CD4-positive, alpha-beta T cell treated with Interleukin-17A for 1 hour (primary cell): ENCODE measurements at places on chromosomes 6 and 20.
A peak's percentile ranks its signal among the peaks of the same experiment; 100 is the strongest.

- no peak for DNase-seq
These were observed 51.4 kb downstream of the TMEM242 start for GRCh38 chr6:157271911-157272310.

GRCh38 chr6:139172567-139172966 lies 37.7 kb downstream of the HECA start:
- DNase-seq, result no peak

GRCh38 chr20:32034581-32035425 lies 17.2 kb upstream of the HCK start:
- DNase-seq, result no peak

DNA sequence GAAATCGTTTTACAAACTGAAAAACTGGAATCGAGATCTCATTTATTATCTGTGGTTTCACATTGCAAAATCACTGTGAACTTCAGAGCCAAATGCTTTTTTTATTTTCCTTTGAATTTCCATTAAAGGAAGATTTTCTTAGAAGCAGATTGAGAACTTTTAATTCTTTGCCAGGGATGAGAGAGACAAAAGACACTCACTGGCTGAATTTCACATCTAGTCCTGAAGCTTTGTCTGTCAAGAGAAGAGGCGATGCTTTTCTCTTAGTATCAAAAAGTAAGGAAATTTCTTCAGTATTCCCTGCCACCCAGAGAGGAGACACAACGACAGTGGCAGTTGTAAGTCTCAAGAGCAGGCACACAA lies 141.8 kb downstream of the TMEM200A start:
- DNase-seq, result no peak

DNA sequence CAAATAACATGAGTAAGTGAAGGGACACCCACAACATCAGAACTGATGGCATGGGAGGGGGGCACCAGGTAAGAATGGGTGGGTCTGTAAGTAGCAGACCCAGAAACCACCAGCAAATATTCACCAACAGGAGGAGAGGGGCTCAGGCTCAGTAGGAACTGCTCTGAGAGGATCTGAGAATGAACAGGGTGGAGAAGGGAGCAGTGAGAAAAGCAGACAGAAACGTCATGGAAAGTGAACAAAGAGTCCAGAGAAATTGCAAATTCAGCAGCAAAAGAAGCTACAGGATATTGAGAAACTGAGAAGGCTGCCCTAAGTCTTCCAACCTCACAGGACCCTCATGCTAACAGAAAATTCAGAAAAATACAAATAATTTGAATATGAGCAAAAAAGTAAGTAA lies 121.3 kb downstream of the KIF16B start:
- no peak for DNase-seq

DNA sequence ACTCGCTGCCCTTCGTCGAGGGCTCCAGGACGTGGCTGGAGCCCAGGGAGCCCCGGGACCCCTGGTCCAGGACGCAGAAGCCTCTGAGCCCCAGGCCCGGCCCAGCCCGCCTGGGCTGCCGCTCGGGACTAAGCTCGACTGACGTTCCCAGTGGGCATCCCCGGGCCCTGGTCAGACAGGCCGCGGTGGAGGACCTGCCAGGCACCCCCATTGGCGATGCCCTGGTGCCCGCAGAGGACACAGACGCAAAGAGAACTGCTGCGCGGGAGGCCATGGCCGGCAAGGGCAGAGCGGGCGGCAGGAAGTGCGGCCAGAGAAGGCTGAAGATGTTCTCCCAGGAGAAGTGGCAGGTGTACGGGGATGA lies 28.9 kb downstream of the ZNF831 start:
- DNase-seq, result no peak

- DNase-seq, result no peak
These were observed 26.8 kb downstream of the HS3ST5 start for GRCh38 chr6:114315831-114316595.

GRCh38 chr20:57592263-57593092 lies 27.7 kb downstream of the ZBP1 start:
- DNase-seq, result no peak

DNA sequence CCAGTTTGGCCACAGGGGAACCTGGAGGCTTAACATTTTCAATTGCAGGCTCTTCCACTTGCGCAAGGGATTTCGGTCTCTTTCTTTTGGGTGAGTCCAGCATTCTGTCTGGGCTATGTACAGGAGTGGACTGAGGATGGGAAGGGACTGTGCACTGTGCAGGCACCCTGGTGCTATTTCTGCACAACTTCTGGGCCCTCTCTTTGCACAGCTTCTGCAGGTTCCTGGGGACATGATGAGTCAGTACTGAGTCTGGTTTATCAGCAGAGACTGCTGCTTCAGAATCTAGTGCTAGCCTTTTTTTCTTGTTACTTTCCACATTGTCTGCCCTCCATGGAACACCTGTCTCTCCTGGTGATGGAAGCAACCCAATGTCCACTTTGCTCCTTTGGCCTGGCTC lies 78.5 kb upstream of the ASF1A start:
- DNase-seq, result no peak

DNA sequence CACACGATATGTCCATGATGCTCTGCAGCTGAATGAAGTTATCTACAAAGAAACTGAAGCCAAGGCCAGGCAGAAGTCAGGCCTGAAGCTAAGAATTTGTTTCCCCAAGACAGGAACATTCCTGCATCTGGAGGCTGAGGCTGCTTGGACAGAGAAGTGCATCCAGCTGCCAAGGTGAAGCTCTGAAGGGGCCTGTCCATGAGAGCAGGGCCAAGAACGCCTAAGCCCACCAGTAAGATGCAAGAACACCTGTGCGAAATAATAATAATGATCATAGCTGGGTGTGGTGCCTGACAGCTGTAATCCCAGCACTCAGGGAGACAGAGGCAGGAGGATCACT lies 37.7 kb upstream of the B4GALT5 start:
- DNase-seq, result no peak

GRCh38 chr6:34129753-34130152 lies 16.1 kb downstream of the GRM4 start:
- DNase-seq, result no peak

DNA sequence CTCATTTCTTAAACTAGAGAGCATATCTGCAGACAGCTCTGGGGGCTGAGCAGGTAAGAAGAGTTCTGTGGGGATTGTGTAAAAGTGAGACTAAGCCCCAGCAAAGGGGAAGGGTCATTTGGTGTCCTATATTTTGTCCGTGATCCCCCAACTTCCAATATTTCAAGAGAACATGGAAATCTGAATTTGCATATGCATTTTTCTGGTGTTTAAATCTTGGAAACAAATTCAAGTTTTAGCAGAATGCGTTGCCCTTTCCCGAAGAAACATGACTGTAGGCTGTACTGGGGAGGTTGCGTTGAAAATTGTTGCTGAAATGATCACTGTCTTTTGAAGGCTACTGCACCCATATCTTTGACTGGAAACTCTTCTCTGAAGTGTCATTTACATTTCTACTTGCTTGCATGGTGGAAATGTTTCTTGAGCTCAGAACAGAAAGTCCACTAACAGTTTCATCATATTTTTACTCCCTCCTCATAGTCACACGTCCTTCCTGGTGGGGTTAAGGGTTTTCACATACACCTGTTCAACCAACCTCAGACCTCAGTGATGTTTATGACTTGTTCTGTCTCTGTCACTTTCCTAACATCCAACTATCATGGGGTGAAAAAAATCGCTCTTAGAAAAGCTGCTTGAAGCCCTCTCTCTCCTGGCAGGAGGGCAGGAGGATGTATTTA lies 140.3 kb downstream of the BCAS1 start:
- DNase-seq, result no peak

DNA sequence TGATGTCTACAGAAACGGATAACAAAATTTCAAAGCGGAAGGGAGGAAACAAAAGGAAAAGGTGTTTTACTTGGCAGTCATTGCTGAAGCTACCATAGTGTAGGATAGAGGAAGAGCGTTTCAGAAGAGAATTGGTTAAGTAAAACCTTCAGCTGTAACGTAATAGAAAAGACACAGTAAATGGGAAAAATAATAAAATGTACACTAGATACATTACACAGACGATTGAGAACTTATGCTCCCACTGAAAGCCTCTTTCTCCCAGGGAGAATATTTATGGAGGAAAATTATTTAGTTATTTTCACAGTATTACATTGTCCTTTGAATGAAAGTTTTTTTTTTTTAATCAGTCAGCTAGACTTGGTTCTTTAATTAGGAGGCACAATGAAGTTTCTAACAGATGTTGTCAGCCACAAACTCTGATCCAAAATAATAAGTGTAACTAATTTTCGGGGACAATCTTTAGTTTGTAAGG lies 90.7 kb upstream of the PRDM1 start:
- no peak for DNase-seq

- DNase-seq, result no peak
These were observed 37.5 kb upstream of the ADGRF1 start for GRCh38 chr6:47079638-47080037.

DNA sequence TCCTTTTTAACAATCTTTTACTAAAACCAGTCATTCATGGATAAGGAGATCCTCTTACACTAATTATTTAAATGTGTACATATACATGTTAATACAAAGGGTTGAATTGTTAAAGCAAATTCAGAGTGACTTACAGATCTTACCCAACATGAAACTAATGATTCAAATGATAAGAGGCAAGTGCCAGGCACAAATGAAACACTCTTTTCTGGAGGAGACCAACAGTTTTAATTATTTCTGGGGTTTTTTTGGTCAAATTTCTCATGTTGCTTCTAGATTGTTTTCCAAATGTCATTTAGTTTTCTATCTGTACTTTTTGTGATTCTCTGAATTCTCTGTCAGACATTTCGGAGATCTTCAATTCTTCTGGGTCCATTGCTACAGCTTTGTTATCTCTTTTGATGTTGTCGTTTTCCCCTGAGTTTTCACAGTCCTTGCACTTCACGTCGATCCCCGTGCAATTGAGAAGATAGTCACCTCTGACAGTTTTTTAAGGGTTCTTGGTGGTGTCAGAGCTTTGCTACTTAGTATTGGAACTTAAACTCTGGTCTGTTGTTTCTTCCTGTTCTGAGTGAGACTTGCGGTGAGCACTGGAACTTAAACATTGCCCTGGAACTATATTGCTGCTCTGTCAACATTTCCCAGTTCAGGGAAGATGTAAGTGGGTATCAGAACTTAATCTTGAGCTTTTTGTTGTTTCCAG lies 23.2 kb downstream of the MAS1 start:
- DNase-seq, result no peak

- no peak for DNase-seq
These were observed 53.7 kb upstream of the ZNF217 start for GRCh38 chr20:53647286-53647821.

- DNase-seq, result no peak
These were observed 129.2 kb downstream of the BCKDHB start for GRCh38 chr6:80235647-80236046.

- peak; percentile 53 for DNase-seq
These were observed 67.1 kb upstream of the ADGRF4 start for GRCh38 chr6:47631269-47631772.

GRCh38 chr20:31824554-31825313 lies 5.6 kb downstream of the MYLK2 start:
- DNase-seq, result no peak

GRCh38 chr20:38536310-38536709 lies 44.7 kb upstream of the ADIG start:
- no peak for DNase-seq
